ENCODE measurements at places on chromosomes 12 and 14.

- no peaks in the 10 kb centered on the region for H3K27me3 ChIP-seq
- no peak overlapping the region for H3K4me3 ChIP-seq
- H3K4me1 ChIP-seq, result no peaks in the 10 kb centered on the region
- no peak overlapping the region for H3K27ac ChIP-seq
Observed at GRCh38 chr12:63036974-63037335, 102.0 kb upstream of the PPM1H start.

- peak; percentile 19 for DNase-seq
- H3K36me3 ChIP-seq, result peaks cover 47% of the 10 kb centered on the region
- peaks cover 45% of the 10 kb centered on the region for H3K4me1 ChIP-seq
- H3K27me3 ChIP-seq, result no peaks in the 10 kb centered on the region
Observed at GRCh38 chr12:10304161-10304574, 3.5 kb upstream of the KLRD1 start.

DNA sequence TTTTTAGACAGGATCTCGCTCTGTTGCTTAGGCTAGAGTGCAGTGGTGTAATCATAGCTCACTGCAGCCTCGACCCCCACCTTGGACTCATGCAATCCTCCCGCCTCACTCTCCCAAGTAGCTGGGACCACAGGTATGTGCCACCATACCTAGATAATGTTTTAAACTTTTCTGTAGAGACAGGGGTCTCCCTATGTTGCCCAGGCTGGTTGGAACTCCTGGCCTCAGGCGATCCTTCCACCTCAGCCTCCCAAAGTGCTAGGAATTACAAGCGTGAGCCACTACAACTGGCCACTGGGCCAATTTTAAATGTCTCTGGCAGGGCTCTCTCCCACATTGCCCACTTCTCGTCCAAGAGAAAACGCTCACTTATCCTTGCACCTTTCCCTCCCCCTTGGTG lies 66.5 kb upstream of the DACT1 start:
- H3K4me3 ChIP-seq, result no peak overlapping the region
- H3K4me1 ChIP-seq, result no peaks in the 10 kb centered on the region
- peaks cover 8% of the 10 kb centered on the region for H3K27me3 ChIP-seq

GRCh38 chr14:75341620-75342019 lies 63.0 kb downstream of the FOS start:
- no peak overlapping the region for H3K27ac ChIP-seq
- no peaks in the 10 kb centered on the region for H3K4me1 ChIP-seq
- H3K27me3 ChIP-seq, result peaks cover 6% of the 10 kb centered on the region
- no peak for DNase-seq
- no peak overlapping the region for H3K4me3 ChIP-seq
- no peaks in the 10 kb centered on the region for H3K36me3 ChIP-seq

DNA sequence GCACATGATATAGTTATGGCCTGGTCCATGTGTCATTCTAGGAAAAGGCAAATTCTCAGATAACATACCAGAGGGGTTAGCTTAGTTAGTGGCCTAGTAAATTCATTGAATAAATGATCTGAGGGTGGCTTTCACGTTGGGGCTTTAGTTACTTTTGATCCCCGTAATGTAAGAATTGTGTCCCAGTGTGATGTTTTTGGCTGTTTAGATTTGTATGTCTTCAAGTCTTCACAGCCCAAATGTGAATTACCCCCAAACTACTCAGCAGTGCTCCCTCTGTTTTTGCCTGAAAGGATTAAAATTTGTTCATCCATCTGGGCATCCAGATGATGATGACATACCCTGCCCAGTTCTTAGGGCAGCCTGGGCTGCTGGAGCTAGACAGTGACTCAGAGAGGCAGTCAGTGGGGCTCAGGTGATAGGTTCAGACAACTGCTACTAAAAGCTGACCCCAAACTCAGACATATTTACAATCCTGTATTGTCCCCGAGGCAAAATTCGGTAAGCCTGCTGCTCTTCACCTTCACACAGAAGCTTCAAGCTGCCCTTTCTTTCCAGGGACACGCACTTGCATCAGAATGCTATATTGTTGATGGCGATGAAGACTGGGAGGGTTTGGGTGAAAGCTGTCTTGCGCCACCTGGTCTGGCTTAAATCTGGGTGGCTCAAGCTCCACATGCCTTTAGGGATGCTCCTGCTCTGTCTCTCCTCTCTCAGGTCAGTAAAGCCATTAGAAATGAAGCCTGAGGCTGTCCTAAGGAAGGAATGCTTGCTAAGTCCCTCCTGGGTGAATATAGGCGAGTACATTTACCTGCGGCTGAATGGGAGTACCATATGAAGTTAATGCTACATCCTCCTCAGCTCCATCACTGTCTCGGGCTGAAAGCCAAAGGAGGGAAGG lies 10.3 kb downstream of the GPRC5D start:
- H3K27ac ChIP-seq, result no peak overlapping the region
- no peak for DNase-seq
- no peaks in the 10 kb centered on the region for H3K36me3 ChIP-seq
- no peak overlapping the region for H3K4me3 ChIP-seq
- H3K4me1 ChIP-seq, result no peaks in the 10 kb centered on the region
- peaks cover 10% of the 10 kb centered on the region for H3K27me3 ChIP-seq
